ENCODE measurements at places on chromosomes 4 and X. TPM values are rescaled to one million over a fixed set of nuclear protein-coding genes. Genes with fewer than 3 reads are reported as not detected.

- no peaks in the 10 kb centered on the region for H3K4me1 ChIP-seq
- H3K27ac ChIP-seq, result no peak overlapping the region
- no peak overlapping the region for H3K4me3 ChIP-seq
- no peak for DNase-seq
These were observed 58.2 kb downstream of the WDR17 start for GRCh38 chr4:176123710-176124407.

GRCh38 chr4:168021666-168022065, 70.7 kb upstream of the ANXA10 start:
- DNase-seq, result no peak
- no peaks in the 10 kb centered on the region for H3K4me1 ChIP-seq
- no peak overlapping the region for H3K27ac ChIP-seq
- H3K36me3 ChIP-seq, result no peaks in the 10 kb centered on the region

- DNase-seq, result no peak
- H3K36me3 ChIP-seq, result no peaks in the 10 kb centered on the region
- H3K4me3 ChIP-seq, result no peak overlapping the region
These were observed 427.2 kb downstream of the FAT4 start for GRCh38 chr4:125741825-125742452.

SPARCL1 gene
- total RNA-seq, result 408 TPM

DNA sequence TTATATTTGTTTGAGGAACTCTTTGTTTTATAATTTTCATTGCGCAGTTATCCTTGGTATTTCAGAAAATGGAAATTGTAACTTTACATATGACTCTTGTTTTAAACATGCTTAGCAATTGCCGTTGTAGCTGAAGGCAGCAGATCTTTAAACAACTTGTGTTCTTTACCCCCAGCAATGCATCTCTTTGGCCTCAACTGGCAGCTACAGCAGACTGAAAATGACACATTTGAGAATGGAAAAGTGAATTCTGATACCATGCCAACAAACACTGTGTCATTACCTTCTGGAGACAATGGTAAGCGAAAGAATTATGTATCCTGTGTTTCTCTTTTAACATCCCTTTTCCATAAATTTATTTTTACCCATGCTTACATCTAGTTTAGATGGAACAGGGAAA, 263.6 kb downstream of the DCTD start:
- H3K4me1 ChIP-seq, result no peaks in the 10 kb centered on the region
- no peak for DNase-seq
- H3K27ac ChIP-seq, result no peak overlapping the region
- H3K27me3 ChIP-seq, result no peaks in the 10 kb centered on the region
- no peak overlapping the region for H3K4me3 ChIP-seq

GRCh38 chr4:56080384-56080783, 131.6 kb downstream of the CEP135 start:
- no peak overlapping the region for H3K4me3 ChIP-seq
- H3K4me1 ChIP-seq, result no peaks in the 10 kb centered on the region
- no peak overlapping the region for H3K27ac ChIP-seq
- H3K36me3 ChIP-seq, result no peaks in the 10 kb centered on the region
- H3K27me3 ChIP-seq, result no peaks in the 10 kb centered on the region

- no peaks in the 10 kb centered on the region for H3K36me3 ChIP-seq
- no peak for DNase-seq
- no peak overlapping the region for H3K27ac ChIP-seq
- no peaks in the 10 kb centered on the region for H3K27me3 ChIP-seq
- no peak overlapping the region for H3K4me3 ChIP-seq
These were observed 24.0 kb upstream of the MED14 start for GRCh38 chrX:40759374-40759773.

DNA sequence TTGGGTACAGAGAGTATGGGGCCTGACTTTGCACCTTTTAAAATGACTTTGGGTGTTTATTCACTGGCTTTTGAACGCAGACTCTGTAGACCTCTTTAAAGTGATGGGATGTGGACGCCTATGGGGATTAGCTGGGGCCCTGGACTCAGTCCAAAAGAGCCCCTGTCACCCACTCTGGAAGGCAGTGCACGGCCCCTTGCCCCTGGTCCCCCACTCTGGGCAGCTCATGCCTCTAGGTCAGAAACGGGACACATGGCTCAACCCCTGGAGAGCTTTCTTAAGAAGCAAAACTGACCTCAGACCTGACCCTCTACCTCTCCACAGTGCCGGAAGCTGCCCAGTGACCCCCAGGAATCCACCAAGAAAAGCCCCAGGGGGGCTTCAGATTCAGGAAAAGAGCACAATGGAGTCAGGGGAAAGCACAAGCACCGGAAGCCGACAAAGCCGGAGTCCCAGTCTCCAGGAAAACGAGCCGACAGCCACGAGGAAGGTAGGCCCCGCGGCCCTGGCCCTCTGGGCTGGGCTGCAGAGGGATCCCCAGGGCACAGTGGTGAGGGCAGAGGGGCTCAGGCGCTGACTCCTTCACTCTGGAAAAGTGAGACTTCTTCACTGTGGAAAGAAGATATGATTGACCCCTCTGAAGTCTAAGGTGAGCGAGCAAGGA, 38.4 kb downstream of the BCORL1 start:
- no peak for DNase-seq
- H3K4me1 ChIP-seq, result no peaks in the 10 kb centered on the region
- no peaks in the 10 kb centered on the region for H3K36me3 ChIP-seq
- no peak overlapping the region for H3K4me3 ChIP-seq

- H3K36me3 ChIP-seq, result no peaks in the 10 kb centered on the region
- H3K27ac ChIP-seq, result no peak overlapping the region
- no peak overlapping the region for H3K4me3 ChIP-seq
- DNase-seq, result no peak
These were observed 5.2 kb downstream of the CXCL1 start for GRCh38 chr4:73874386-73874785.

DNA sequence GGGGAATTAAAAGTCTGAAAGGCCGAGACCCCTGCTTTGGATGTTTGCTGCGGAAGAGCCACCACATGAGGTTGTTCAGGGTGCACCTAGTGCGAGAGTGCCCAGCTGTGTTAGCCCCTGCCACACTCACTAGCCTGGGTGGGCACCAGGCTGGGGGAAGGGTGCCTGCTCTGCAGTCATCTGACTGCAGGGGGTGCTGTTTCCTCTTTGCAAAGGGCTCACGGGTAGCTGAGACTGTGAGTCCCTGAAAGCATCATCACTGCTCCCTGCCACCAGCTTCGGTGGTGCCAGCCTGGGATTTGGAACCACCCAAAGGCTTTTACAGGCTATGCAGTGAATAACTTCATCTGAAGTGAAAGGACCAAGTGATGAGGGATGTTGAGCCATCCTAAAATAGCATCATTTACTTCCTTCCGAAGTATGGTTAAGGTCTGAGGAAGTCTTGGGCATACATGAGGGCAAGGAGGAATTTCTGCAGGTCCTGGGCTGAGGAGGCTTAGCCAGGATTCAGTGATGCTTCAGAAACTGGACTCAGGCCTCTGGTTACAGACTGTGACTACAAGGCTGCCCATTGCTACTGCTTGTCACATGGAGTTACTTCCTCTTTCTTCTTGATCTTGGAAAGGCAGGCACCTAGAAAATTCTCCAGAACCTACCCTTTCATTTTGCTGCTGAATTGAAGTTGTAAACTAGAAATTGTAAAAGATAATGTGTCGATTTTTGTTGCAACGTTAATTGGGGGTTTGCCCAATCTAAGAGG, 293.2 kb upstream of the PRPS2 start:
- H3K4me1 ChIP-seq, result no peaks in the 10 kb centered on the region
- no peak overlapping the region for H3K4me3 ChIP-seq
- no peaks in the 10 kb centered on the region for H3K27me3 ChIP-seq
- H3K36me3 ChIP-seq, result no peaks in the 10 kb centered on the region

- H3K4me1 ChIP-seq, result no peaks in the 10 kb centered on the region
- no peak for DNase-seq
- H3K4me3 ChIP-seq, result no peak overlapping the region
- no peaks in the 10 kb centered on the region for H3K36me3 ChIP-seq
These were observed 534.6 kb downstream of the BCOR start for GRCh38 chrX:39563178-39563577.

- peak overlapping the region; percentile 83 for H3K4me3 ChIP-seq
- H3K27me3 ChIP-seq, result no peaks in the 10 kb centered on the region
- no peaks in the 10 kb centered on the region for H3K4me1 ChIP-seq
- no peak for DNase-seq
These were observed 1.8 kb downstream of the WWC2 start for GRCh38 chr4:183100827-183101226.

GRCh38 chr4:161254375-161254774, 909.4 kb downstream of the FSTL5 start:
- no peak for DNase-seq
- no peak overlapping the region for H3K4me3 ChIP-seq
- no peak overlapping the region for H3K27ac ChIP-seq
- no peaks in the 10 kb centered on the region for H3K36me3 ChIP-seq
- H3K4me1 ChIP-seq, result no peaks in the 10 kb centered on the region

DNA sequence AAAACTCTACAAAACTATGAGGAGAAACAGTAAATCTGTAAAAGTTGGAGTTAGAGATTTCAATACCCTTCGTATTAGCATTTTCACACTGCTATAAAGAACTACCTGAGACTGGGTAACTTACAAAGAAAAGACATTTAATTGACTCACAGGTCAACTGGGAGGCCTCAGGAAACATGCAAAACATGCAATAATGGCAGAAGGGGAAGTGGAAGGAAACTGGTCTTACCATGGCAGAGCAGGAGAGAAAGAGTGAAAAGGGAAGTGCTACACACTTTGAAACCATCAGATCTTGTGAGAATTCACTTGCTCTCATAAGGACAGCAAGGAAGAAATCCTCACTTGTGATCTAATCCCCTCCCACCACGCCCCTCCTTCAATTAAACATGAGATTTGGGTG, 949.9 kb downstream of the TECRL start:
- no peak for DNase-seq
- H3K4me1 ChIP-seq, result no peaks in the 10 kb centered on the region
- no peak overlapping the region for H3K27ac ChIP-seq
- no peaks in the 10 kb centered on the region for H3K36me3 ChIP-seq
- H3K27me3 ChIP-seq, result no peaks in the 10 kb centered on the region
- H3K4me3 ChIP-seq, result no peak overlapping the region

GRCh38 chrX:19571711-19572110, 56.4 kb upstream of the MAP3K15 start:
- H3K4me1 ChIP-seq, result no peaks in the 10 kb centered on the region
- no peak overlapping the region for H3K4me3 ChIP-seq
- no peak for DNase-seq
- H3K27ac ChIP-seq, result no peak overlapping the region

GRCh38 chr4:118367872-118368271, 15.1 kb upstream of the PRSS12 start:
- H3K36me3 ChIP-seq, result no peaks in the 10 kb centered on the region
- H3K27me3 ChIP-seq, result no peaks in the 10 kb centered on the region
- no peaks in the 10 kb centered on the region for H3K4me1 ChIP-seq
- no peak overlapping the region for H3K27ac ChIP-seq

- H3K27me3 ChIP-seq, result peaks cover 16% of the 10 kb centered on the region
- H3K4me3 ChIP-seq, result no peak overlapping the region
- DNase-seq, result no peak
- H3K27ac ChIP-seq, result no peak overlapping the region
- no peaks in the 10 kb centered on the region for H3K4me1 ChIP-seq
These were observed 413.2 kb downstream of the FGF13 start for GRCh38 chrX:138298268-138298667.

AFM gene
- total RNA-seq, result not detected

DNA sequence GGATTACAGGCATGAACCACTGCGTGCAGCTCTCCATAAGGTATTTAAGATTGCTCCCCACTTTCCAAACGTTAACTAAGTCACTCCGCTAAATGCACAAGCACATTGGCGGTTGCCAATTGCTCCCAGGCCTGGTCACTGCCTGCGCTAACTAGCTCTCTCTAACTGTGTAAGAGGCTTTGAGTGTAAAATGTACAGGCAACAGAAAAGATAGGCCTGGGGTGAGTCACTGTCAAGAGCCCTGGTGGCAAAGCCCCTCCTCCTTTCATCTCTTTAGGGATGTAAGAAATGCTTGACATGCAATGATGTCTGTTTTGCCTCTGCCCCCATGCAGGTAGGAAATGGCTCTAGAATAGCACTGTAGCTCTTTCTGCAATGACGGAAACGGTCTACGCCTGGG, 329.7 kb upstream of the GATB start:
- no peaks in the 10 kb centered on the region for H3K27me3 ChIP-seq
- no peak overlapping the region for H3K27ac ChIP-seq
- no peaks in the 10 kb centered on the region for H3K36me3 ChIP-seq
- H3K4me3 ChIP-seq, result no peak overlapping the region
- H3K4me1 ChIP-seq, result no peaks in the 10 kb centered on the region

SCML2 gene
- total RNA-seq, result 1.8 TPM

DNA sequence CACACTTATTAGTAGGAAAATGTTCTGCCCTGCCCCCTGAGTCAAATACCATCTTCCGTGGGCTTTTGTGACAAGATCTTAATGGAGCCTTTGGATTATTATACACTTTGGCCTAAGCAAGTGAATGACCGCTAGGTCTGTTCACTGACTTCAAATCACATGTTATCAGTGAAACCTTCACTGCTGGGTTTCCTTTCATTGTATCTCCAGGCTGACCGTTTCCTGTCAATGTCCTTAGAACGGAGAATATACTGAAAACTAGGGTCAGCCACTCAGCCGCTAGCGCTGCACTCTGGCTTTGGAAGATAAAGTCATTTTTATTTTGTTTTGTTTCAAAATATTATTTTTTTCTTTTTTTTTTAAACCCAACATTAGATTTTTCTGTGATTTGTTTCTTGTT, 107.0 kb upstream of the TLL1 start:
- DNase-seq, result no peak
- no peaks in the 10 kb centered on the region for H3K36me3 ChIP-seq
- no peaks in the 10 kb centered on the region for H3K27me3 ChIP-seq
- H3K4me3 ChIP-seq, result no peak overlapping the region

DNA sequence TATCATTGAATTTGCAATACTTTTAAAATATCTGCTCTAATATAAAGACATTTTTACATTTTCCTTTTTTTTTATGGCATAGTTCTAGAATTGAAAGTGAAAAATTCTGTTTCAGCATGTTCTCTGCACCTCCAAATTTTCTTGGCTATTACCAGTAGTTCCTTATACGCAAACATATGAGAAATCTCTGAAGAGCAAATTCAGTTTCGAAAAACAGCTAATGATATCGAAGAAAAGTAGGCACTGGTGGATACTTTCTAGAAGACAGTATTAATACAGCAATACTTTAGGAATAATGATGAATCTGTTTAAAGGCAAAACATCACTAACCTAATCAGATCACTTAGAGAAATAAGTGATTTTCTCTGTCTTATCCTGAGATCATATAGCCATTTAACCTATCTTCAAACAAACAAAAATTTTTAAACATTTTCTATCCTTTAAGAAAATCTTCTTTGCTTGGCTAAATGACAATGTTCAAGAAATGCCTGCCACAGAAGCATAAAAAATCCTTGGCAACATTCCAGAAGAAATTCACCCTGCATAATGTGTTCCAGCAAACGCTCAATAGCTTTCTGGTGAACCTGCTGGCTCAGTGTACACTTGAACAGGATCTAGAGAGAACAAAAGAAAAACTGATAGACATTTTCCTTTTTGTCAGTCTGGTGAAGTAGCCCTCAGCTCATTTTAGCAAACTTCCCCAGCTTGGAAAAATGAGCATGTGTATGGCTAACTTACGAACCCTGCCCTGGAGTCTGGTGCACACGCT, 51.2 kb upstream of the KLF3 start:
- H3K4me3 ChIP-seq, result no peak overlapping the region
- no peak for DNase-seq
- H3K36me3 ChIP-seq, result no peaks in the 10 kb centered on the region
- H3K4me1 ChIP-seq, result no peaks in the 10 kb centered on the region
- no peak overlapping the region for H3K27ac ChIP-seq

NDUFC1 gene
- total RNA-seq, result 42.7 TPM

- no peaks in the 10 kb centered on the region for H3K4me1 ChIP-seq
- peak overlapping the region; percentile 22 for H3K4me3 ChIP-seq
- no peak for DNase-seq
These were observed 41.5 kb downstream of the GPM6A start for GRCh38 chr4:175770555-175770954.

Data from breast epithelium (tissue), 4 donors.